Fibroblast of skin of right biceps (primary cell): ENCODE measurements at places on chromosomes 11 and 22.
A peak's percentile ranks its signal among the peaks of the same experiment; 100 is the strongest.

- DNase-seq = no peak
These were observed 896.2 kb downstream of the BRD1 start for GRCh38 chr22:48931452-48931851.

DNA sequence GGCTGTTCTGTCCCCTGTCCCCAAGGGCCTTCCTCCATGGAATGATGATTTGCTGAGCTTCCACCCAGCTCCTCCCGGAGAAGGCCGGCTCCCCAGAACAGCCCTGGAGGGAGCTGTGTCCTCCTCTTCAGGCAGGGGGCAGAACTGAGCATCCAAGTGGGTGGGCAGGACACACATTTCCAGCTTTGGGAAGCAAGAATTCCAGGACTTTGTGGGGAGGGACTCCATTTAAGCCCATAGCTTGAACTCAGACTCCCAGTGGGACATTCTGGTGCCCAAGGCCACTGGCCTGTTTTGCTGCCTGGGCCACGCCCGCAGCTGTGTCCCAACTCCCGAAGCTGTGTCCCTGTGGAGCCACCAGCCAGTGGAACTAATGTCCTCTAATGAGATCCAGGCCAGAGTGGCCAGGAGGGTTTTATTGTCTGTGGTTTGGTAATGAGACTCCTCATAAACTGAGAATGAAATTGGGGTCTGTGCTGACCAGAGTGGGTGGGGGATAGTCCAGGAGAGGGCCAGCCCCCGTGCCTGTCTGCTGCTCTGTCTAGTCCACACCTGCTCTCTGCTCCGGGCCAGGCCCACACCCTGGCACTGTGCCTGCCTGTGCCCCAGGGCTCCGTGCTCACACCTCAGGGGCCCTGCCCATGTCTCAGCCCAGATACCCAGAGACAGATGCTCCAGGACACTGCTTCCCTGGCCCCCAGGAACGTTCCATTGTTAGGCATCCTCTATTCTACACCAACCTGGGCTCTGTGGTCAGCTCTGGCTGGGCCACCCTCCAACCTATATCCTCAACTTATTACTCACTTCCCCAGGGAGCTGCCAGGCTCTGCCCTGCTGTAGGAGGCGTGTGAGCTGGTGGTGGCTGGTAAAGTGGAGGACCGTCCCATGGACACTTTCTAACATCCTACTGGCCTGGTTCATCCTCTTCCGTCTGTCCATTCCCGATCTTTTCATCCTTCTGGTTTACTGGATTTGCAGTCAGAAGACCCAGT is 7.6 kb downstream of the NECTIN1 start:
- DNase-seq = peak; percentile 35

DNA sequence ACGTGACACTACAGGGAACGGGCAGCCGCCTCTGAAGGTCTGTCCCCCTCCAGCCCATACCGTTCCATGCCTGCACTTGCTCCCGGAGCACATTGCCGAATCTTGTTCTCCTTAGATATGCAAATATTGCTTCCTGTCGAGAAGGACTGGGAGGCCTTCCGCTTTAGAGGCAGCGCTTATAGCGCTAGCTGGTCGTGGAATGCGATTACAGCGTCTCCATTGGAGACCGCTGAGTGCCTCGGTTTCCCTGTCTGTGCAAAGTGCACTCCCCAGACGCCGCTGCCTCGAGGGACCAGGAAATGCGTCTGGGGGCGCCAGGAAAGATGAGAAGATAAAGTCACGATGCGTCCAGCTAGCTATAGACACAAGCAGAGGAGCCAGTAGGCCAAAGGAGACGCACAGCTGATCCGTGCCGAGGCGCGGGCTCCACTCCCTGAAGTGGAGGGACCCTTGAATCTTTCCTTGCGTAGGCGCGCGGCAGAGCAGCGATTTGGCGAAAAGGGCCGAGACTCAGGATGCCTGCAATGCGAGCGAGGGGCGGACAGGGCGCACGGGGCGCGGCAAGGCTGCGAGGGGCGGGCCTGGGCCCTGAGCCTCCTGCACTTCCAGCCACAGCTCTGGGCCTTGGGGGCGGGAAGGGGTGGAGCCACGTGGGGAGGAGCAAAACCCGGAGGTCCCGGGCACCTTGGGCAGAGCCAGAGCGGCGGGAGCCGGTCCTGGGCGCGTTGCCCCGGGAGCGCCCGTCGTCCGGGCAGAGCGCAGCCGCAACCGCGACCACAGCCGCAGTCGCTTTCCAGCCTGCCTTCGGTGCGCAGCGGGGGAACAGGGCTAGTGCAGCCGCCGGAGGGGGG is at the start of gene RASSF10:
TSS of gene RASSF10 (plus strand) at position 692 of the 851 bp plus-strand sequence. CDS start 261 bp downstream, outside the sequence.
- peak; percentile 41 for DNase-seq

DNA sequence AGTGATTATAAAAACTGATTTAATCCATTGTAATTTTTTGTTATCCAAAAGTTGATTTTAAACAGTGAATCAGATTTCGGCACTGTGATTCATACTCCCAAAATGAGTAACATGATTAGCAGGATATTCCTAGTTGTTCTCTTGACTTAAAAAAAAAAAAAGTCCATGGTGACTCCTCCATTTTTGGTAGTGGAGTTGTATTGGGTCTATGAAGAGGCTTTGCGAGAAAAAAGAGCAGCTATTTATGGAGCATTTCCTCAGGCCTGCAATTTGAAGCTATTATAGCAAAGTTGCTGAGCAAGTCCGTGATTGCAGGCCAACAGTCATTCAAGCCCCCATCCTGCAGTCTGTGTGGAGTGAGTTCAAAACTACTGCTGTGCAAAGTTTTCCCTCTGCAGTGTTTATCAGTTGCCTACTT is 28.8 kb downstream of the YAP1 start:
- DNase-seq = peak; percentile 97

- no peak for DNase-seq
These were observed 38.5 kb upstream of the PPARA start for GRCh38 chr22:46111645-46112306.

- DNase-seq = peak; percentile 78
These were observed 96.4 kb upstream of the BIRC3 start for GRCh38 chr11:102220728-102221467.
